NCI-H510A treated with DMSO at 0.1 percent for 48 hours (cell line): ENCODE measurements at places on chromosomes 1 and 21.

- DNase-seq: no peak
Observed at GRCh38 chr21:29193072-29193471, 62.6 kb downstream of the MAP3K7CL start.

- no peak for DNase-seq
Observed at GRCh38 chr1:54377040-54377691, 29.0 kb downstream of the SSBP3 start.

DNA sequence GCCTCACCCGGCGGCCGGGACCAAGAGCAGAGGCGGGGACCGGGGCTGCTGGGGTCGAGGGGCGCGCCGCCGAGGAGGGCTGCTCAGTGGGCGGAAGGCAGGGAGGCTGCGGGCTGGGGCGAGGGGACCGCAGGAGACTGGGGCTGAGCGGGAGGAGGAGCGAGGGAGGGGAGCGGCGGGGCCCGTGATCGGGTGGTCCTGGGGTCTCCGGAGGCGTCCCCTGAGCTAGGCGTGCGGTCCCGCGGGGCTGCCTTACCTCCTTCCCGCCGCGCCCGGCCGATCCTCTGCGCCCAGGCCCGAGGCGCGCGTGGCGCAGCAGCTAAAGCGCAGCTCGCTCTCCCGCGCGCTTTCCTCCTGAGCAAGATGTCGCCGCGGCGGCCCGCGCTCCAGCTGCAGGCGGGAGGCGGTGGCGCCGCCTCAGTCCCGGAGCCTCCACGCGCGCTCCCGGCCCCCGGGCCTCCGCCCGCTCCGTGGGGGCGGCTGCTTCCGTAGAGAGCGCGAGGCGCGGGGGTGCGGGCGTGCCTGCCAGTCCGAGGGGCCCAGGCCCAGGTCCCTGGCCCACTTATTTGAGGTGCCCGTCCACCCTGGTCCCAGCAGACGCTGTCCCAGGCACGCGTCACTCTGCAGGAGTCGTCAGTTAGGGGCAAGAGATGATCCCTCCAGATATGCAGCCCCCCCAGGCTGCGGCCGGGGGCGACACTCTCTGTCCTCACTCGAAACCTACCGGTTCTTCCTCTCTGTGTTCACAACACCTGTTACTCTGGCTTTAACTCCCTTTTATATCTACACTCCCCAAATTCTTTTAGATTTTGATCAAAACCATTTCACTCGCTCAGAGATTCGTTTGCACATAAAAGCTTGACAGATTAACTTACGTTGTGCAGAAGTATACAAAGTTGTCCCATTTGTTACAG lies at the start of gene CCSAP:
Gene CCSAP (minus strand): TSS at position 392 of the 914 bp plus-strand sequence. CDS start 582 bp downstream, outside the sequence.
- DNase-seq: peak; percentile 13

GRCh38 chr1:205251576-205251975 lies 23.8 kb downstream of the TMCC2 start:
- no peak for DNase-seq

DNA sequence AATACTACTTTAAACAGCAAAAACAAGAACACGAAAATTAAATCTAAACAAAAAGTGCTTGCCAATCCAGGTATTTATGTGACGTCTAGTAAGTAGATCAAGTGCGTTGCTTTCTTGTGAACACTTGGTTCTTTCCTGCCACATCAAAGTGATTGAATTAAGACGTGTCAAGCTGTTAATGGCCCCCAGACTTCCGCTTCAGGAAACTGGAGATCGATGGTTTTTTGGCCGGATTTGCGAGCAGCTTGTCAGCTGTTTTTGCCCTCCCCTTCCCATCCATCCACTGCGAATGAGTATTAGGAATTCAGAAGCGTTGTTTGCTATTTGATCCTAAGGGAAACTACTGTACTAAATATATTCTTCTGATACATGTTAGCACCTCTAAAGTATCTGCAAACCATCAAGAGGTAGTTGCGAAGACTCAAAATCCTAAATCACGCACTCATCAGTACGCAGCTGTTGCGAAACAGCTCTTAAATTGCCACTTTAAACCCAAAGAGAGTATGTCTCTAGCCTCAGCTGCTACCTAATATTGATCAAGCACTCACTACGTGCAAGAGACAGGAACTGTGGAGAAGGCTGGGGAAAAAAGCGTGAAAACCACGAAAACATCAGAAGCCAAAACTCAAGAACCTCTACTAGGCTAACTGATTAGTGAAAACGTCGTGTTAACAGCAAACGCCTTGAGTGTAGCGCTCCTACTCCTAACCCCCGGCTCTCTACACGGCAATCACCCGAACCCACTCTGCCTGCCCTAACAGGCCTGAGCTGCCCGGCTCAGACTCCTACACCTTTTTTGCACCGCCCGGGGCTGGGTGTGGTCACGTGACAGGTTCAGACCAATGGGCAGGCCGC lies 473 bp upstream of the BRDT start:
- DNase-seq: peak; percentile 97

DNA sequence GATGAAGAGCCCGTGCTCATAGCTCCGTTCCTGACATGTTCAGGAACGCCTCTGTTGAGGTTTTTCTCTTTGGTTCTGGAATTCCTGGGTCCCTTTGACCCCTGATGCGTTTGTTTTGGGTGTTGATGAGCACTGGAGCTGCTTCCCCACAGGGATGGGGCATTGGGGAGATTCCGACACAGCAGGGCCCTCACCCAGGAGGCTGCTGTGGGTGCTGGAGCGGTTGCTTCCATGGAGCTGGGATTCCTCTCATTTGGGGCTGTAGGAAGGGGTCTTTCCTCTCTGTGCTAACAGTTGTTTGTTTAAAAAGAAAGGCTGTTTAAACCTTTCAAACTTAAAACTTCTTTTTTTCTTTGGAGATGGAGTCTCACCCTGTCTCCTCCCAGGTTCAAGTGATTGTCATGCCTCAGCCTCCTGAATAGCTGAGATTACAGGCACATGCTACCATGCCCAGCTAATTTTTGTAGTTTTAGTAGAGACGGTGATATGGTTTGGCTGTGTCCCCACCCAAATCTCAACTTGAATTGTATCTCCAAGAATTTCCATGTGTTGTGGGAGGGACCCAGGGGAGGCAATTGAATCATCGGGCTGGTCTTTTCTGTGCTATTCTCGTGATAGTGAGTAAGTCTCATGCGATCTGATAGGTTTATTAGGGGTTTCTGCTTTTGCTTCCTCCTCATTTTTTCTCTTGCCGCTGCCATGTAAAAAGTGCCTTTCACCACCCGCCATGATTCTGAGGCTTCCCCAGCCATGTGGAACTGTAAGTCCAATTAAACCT lies 48.9 kb downstream of the SKI start:
- no peak for DNase-seq

DNA sequence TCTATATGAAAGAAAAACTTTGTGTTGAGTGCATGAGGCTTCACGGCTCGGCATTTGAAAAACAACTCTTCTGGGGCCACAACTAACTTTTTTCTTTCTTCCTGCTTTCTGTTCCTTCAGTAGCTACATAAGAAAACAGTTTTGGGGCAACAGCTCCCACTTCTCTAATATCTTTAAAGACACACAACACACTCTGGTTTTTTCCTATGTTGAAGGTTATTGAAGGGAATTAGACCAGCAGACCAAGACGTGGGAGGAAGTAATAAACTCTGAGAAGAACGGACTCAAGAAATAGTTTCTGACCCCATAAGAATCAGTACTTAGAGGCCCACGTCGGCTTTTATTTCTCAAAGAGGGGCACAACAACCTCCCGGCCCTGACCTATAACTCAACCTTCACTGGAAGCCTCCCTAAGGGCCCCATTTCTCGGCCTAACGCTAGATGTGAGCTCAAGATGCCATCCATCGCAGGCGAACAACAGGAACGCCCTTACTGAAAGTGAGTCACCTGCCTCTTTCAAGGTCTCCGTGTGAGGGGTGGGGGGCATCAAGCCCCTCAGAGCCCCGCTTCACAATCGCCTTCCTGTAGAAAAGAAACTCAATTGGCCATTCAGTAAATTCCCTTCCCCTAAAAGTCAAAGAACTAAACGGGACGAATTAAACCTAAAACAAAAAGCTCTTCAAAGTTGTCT lies 844 bp downstream of the ZMYM6 start:
- peak; percentile 94 for DNase-seq

DNA sequence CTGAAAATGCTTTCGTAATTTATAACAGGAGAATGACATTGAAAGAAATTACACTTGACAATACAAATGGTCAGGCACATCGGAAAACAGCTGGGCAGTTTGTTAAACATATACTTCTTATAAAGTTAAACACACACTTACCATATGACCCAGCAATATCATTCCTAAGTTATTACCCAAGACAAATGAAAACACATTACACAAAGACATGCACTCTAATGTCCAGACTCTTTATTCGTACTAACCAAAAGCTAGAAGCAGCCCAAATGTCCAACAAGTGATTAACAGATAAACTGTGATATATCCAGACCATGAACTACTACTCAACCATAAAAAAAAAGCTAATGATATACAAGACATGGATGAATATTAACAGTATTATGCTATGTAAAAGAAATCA lies 8.5 kb downstream of the AKT3 start:
- no peak for DNase-seq

GRCh38 chr1:168179438-168180147 lies 831 bp downstream of the TIPRL start:
- no peak for DNase-seq

DNA sequence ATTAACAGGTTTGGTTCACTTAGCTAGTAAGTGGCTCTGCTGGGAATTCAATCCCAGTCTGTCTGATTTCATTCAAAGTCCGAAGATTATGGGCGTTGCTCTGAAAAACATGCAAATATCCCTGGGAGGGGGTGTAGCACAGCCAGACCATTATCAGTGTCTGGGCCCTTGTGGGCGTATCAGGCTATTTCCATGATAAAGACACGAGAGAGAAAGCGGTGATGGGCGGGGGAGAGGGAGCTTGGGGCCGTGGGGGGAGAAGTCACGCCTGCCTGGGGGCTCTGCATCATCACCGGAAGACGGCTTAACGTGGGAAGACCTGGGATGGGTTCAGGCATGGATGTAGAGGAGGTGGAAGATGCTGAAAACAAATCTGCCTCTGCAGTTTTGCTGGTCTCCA lies 25.8 kb downstream of the IL6R start:
- no peak for DNase-seq

DNA sequence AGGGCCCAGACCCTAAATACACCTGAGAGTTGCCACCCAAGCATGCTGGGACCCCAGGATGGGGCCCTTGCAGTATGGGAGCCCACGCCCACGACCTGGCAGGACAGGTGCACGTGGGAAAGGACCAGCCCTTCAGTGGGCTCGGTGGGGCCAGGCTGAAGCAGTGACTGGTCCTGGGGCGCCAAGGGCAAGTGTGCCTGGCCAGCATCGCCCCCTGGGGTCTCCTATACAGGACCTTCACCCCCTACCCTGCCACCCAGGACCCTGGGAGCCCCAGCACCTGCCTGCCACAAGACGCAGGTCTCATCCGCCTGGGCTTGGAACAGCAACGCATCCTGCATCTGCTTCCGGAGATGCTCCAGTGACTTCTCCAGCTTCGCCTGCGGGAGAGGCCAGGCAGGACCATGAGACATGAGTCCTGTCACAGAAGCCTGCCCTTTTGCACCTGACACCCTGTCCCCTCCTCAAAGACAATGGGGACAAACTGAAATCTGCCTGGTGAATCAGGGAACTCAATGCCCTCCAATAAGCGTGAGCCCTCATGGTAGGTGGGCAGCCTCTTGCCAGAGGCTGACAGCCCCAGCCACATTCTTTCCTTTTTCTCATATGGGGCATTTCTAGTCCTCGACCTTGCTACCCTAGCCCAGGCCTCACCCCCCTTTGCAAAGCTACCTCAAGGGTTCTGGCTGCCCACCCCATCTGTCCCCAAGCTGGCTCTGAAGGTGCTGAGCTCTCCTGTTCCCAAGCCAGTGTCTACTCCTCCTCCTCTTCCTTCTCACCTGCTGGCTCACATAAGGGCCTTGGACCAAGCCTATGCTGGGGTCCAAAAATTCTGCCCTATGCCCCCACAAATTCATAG lies 4.6 kb downstream of the TRIM11 start:
- no peak for DNase-seq

- no peak for DNase-seq
Observed at GRCh38 chr21:43803558-43804300, 14.4 kb downstream of the RRP1 start.

DNA sequence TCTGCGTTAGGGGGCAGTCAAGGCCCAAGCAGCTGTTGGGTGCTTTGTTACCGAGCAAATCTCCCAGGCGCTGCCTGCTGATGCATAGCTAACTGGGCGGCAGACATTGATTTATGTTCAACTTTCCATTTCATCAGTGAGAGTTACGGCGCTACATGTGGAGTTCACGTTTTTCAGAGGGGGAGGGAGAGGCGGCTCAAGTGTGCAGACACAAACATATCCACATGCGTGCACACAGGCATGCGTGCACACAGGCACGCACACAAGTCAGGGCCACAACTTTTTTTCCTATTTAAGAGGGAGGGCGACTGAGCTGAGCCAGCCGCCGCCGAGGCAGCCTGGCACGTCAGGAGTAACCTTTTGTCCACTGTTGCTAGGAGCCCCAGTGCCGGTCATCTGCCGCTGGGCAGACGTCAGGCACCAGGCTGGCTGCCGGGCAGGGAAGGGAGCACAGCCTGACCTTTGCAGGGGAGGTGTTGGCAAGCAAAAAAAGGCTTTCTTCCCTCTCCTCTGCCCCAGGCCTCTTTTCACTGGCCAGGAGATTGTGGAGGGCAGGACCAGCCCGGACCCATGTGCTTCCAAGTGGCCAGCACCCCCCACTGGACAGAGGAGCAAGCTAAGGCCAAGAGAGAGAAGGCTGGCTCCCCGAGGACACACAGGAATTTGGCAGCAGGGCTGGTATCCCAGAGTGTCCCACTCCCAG lies 73.3 kb downstream of the MRPL37 start:
- DNase-seq: peak; percentile 87

DNA sequence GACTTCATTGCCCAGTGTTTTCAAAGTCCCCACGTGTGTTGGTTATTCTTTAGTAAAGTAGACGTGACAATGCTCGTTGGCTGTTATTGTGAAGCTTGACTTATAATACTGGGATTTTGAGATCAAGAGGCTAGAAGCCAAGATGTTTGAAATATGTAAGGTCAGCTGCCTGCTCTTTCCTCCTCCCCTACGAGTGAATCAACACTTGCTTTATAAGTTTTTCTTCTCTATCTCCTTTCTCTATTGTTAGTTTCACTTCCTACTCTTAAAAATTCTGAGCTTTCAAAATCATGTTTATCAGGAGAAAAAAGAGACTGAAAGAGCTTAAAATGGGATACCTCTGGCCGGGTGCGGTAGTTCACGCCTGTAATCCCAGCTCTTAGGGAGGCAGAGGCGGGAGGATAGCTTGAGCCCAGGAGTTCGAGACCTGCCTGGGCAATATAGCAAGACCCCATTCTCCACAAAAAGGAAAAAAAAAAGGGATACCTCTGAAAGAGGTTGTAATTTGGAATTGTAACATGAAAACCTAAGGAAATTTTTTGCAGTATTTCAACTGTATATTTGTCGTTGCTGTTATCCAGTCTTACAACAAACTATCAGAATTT lies 72.0 kb downstream of the EPB41 start:
- no peak for DNase-seq

GRCh38 chr1:23483321-23484252 lies at the start of gene ASAP3:
ASAP3 (minus strand) TSS chr1:23484179; CDS start chr1:23484133, 46 bp downstream.
- DNase-seq: no peak

DNA sequence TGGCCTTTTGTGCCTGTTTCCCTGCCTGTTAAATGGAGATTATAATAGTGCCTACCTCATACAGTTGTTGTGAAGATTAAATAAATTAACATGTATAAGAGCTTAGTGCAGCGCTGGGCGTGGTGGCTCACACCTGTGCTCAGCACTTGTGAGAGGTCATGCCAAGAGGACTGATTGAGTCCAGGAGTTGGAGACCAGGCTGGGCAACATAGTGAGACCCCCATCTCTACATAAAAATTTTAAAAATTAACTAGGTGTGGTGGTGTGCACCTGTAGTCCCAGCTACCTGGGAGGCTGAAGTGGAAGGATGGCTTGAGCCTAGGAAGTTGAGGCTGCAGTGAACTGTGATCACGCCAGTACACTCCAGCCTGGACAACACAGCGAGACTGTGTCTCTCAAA lies 12.1 kb downstream of the CAMK2N1 start:
- no peak for DNase-seq
